NT2/D1 (cell line): ENCODE measurements at places on chromosomes 4 and X.

- DNase-seq = no peak
These were observed 6.4 kb upstream of the COMMD8 start for GRCh38 chr4:47469951-47470350.

- no peak for DNase-seq
These were observed 289.3 kb downstream of the BCOR start for GRCh38 chrX:39808471-39808917.

- DNase-seq = no peak
These were observed 74.3 kb upstream of the MSANTD1 start for GRCh38 chr4:3174371-3175338.

- DNase-seq = no peak
These were observed 497.5 kb upstream of the IGFBP7 start for GRCh38 chr4:57607566-57608180.

GRCh38 chrX:134803060-134803459, 144.8 kb upstream of the PLAC1 start:
- DNase-seq = no peak

DNA sequence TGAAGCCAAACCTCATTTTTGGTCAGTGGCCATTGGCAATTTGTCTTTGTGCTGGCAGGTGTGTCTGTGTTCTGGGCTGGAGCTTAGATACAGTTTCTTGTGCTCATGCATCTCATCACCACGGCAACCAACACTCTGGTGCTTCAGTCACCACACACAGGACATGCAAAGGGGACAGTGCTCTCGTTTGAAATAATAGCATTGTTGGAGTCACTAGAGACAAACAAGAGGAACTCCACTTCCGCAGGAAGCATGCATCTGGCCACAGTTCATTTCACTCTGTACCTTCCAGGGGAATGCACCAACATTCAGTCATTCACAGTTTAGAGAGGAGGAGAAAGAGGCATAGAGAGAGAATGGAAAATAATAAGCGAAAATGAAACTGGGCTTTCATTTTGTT, 267.4 kb downstream of the ANK2 start:
- DNase-seq = no peak

DNA sequence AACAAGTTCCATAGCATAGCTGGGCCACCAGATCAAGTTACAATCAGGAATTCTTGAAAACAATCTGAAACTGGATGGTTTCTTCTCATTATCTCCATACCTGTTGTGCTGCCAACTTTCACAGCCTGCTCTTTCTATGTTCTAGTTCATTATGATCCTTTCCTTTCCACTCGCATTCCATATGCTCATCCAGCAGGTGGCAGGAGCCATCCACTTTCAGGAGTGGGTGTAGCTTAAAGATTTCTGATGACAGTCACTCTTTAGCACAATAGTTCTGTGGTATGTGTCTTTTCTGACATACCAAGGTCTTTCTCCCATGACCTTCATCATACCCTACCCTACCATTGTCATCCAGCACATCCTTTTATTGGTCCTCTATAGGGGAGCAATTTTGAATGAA, 46.4 kb downstream of the PAGE2 start:
- no peak for DNase-seq

- DNase-seq = no peak
These were observed 109.5 kb upstream of the ADRA2C start for GRCh38 chr4:3656416-3657356.

- no peak for DNase-seq
These were observed 20.3 kb upstream of the AMBN start for GRCh38 chr4:70571772-70572171.

GRCh38 chrX:9781941-9782340, 4.3 kb upstream of the SHROOM2 start:
- DNase-seq = no peak

DNA sequence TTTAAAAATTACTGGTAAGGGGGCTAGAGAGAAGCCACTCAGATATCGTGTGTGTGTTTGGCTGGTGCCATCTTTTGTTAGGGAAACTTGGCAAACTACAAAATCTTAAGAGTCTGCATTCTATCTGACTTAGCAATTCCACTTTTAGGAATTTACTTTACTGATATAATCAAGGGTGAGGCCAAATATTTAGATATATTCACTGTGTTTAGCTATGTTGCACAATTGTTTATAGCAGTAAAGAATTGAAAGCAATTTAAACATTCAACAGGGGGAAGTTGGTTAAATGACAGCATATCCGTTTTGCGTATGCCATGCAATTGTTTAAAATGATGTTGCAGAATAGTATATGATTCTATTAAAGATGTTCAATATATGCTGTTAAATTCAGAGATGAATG, 6.4 kb upstream of the HERC3 start:
- DNase-seq = no peak

- DNase-seq = peak; percentile 46
These were observed 426 bp upstream of the XIAP start for GRCh38 chrX:123859409-123859845.

DNA sequence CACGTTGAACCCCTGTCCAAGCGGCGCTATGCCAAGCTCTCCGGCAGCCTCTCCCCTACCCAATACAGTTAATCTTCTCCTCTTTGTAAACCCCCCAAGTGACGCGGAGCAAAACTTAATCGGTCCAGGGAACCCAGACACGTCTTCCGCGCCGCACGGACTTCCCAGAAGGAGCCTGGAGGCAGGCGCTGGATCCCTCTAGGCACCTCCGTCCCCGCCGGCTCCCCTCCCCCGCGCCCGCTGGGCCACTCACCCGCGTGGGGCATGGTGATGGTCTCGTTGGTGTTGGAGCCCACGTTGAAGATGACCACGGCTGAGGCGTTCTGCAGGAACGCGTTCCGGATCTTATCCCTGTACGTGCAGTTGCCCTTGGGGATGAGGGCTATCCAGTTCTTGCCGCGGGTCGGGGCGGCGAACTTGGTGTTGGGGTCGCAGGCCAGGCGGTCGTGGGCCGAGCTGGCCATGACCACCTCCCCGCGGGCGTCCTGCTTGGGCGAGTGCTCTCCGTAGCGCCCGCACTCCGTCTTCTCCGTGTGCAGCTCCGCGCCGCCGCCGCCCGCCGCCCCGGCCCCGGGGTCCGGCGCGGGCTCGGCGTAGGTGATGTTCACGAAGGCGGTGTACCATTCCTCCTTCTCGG, 1.1 kb downstream of the RNF150 start:
- DNase-seq = no peak
